ENCODE measurements at places on chromosomes 3 and 15.
A peak's percentile ranks its signal among the peaks of the same experiment; 100 is the strongest.

DNA sequence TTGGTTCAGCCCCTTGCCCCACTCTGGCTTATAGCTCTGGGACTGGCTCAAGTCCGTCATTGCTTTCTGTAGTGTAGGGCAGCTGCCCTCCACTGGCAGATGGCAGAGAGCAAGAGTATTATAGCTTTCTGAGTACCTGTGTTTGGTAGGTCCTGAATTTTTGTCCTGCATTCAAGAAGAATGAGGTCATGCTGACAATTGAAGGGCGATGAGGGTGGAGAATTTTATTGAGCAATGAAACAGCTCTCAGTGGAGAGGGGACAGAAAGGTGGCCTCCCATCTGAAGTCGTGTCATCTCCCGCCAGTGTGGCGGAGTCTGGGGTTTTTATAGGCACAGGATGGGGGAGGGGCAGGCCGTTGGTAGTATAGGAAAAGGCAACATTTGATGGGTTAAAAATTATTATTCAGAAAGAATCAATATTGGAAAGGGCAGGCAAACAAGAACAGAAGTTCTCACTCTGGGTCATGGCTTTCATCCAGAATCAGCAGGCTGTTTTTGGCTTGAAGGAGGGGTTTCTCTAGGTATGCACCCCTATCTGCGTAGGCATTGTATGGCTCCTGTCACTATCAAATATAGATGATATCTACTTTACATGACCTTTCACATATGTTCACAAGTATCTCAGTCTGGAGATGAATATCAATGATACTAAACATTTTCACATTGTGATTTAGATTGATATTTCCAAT is 1239.7 kb upstream of the ALCAM start:
- no peak for DNase-seq

- DNase-seq: no peak
These were observed 9.0 kb upstream of the SMAD6 start for GRCh38 chr15:66692808-66693596.

GRCh38 chr15:88719654-88720053 is 80.8 kb downstream of the ISG20 start:
- DNase-seq: no peak

- DNase-seq: no peak
These were observed 246.2 kb upstream of the CHRM5 start for GRCh38 chr15:33722005-33722672.

GRCh38 chr3:21718161-21718765 is 32.7 kb downstream of the ZNF385D start:
- peak; percentile 96 for DNase-seq
